Urinary bladder (tissue), 4 donors: ENCODE measurements at places on chromosomes 2 and 18. TPM values are rescaled to one million over a fixed set of nuclear protein-coding genes. Genes with fewer than 3 reads are reported as not detected.

APOB gene
- 0.49 TPM for polyA plus RNA-seq

- DNase-seq = no peak
Measured at GRCh38 chr2:100425573-100426383, 8.3 kb upstream of the CHST10 start.

DNA sequence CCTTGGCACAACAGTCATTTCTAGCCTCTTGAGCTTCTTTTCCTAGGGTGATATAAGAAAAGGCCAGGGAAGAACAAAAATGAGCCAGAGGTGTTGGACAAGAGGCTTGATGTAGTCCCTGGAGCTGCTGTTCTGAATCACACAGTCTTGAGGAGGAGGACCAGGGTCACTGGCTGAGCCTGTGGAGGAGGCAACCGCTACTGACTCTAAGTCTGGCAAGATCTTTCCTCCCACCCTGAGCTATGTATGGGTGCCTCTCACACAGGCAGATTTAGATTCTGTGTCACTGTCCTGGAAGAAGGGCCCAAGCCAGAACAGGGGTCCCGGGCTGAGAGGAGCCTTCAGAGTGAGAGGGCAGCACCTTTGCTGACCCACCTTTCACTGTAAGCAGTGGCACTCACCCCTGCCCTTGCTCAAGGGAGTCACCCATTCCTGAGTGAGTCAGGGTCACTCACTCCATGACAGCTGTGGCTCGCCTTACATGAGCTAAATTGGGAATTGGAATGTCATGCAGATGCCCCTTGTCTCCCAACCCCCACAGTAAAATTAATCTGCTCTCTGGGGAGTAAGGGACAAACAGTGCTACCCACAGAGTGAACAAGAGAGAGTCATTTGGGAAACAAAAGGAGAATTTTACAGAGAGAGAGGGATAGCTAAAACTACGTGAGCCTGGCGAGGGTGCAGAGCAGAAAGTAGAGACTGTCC, at the start of gene TRIM54:
Gene TRIM54 (plus strand): TSS at position 575 of the 705 bp plus-strand sequence. CDS start 303 bp downstream, outside the sequence.
- no peak for DNase-seq

- no peak for DNase-seq
Measured at GRCh38 chr2:231187736-231188505, 10.5 kb upstream of the ARMC9 start.

DNA sequence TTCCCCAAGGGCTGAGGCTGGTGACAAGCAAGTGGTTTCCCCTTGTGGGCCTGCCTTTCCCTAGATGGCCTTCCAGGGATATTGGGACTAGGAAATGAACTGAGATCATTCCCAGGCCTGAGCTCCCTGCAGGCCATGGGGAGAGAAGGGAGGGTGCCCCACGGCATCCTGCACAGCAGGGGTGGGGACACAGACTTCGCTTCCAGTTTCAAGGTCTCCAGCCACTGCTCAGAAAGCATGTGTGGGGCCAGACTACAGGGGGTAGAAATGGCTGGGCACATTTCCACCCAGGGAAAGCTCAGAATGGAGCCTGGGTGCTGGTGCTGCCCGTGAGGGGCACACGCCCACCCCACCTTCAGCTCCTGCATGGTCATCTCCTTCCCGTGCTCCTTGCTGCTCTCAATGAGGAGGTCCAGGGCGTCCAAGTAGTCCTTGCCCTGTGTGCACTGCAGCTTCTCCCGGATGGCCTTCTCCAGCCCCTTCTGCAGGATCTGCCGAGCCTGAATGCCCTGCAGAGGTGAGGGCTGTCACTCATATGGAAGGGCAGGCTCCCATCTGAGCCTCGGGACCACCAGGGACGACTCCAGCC, 13.2 kb downstream of the CYP26B1 start:
- no peak for DNase-seq

DNA sequence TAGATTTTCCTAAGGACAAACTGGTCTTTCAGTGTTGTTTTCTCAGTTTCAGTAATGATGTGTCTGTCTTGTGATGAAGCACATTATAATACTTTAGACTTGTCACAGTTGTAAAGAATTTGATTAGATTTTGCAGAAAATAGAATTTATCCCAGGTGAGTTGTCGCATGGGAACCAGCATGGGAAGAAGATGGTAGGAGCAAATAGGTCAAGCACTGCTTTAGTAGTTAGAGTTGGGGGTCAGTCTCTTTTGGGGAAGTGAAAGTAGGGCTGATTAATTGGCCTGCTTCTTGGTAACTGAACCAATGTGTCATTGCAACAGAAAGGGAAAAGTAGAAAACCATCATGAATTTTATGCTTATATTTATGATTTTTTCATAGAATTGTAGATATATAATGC, 153.2 kb upstream of the MYO3B start:
- DNase-seq = no peak

DNA sequence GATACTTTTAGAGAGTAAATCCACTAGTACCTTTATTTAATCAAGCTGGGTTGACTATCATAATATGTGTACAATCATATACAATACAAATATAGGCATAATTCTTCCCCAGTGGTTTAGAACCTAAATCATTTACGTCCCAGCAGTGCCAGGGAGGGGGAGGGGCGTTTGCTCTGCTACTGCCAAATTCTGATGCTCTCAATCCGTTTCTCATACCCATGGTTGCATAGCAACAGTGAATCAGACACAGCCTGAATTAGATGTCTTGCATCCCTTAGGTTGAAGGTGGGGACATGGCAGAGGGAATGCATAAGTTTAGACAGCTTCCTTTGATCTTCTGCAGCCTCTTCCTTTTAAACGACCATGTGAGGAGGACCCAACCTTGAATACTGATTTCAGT, 135.4 kb downstream of the ABCA12 start:
- DNase-seq = no peak
